ENCODE measurements at places on chromosomes 4 and X. TPM values are rescaled to one million over a fixed set of nuclear protein-coding genes. Genes with fewer than 3 reads are reported as not detected.

The STK32B gene
- 1.6 TPM for total RNA-seq

The NIPAL1 gene
- total RNA-seq: 2.7 TPM

The TCEAL5 gene
- total RNA-seq: not detected

The GRPR gene
- total RNA-seq: 0.05 TPM

The AGA gene
- total RNA-seq: 32.5 TPM

The FGFR3 gene
- total RNA-seq: 0.59 TPM

The CHRDL1 gene
- not detected for total RNA-seq

The KLF8 gene
- total RNA-seq: under 0.01 TPM

The DDIT4L gene
- 2.7 TPM for total RNA-seq

The ALB gene
- total RNA-seq: not detected

The CXorf58 gene
- not detected for total RNA-seq

The TRPC3 gene
- 0.30 TPM for total RNA-seq

The CT45A10 gene
- not detected for total RNA-seq

The ABLIM2 gene
- 0.09 TPM for total RNA-seq

Measured in smooth muscle cell of the umbilical artery (primary cell).